ENCODE measurements at places on chromosomes 6 and 20. TPM values are rescaled to one million over a fixed set of nuclear protein-coding genes. Genes with fewer than 3 reads are reported as not detected.

- no peak overlapping the region for H3K4me3 ChIP-seq
- no peak for DNase-seq
- H3K36me3 ChIP-seq, result no peaks in the 10 kb centered on the region
Observed at GRCh38 chr20:16412906-16413305, 160.3 kb downstream of the KIF16B start.

GRCh38 chr6:149176971-149177667 lies 140.4 kb upstream of the TAB2 start:
- no peak for DNase-seq
- H3K4me3 ChIP-seq, result no peak overlapping the region
- no peak overlapping the region for H3K27ac ChIP-seq
- H3K4me1 ChIP-seq, result no peaks in the 10 kb centered on the region
- H3K36me3 ChIP-seq, result no peaks in the 10 kb centered on the region
- no peaks in the 10 kb centered on the region for H3K27me3 ChIP-seq

- no peaks in the 10 kb centered on the region for H3K36me3 ChIP-seq
- no peak for DNase-seq
- H3K4me3 ChIP-seq, result no peak overlapping the region
- H3K27ac ChIP-seq, result no peak overlapping the region
- no peaks in the 10 kb centered on the region for H3K4me1 ChIP-seq
Observed at GRCh38 chr6:138869398-138869797, 73.5 kb downstream of the ECT2L start.

The AVP gene
- not detected for total RNA-seq

GRCh38 chr6:98054453-98054852 lies 771.4 kb upstream of the MMS22L start:
- no peak overlapping the region for H3K4me3 ChIP-seq
- H3K36me3 ChIP-seq, result no peaks in the 10 kb centered on the region
- no peaks in the 10 kb centered on the region for H3K4me1 ChIP-seq
- H3K27ac ChIP-seq, result no peak overlapping the region
- no peaks in the 10 kb centered on the region for H3K27me3 ChIP-seq
- no peak for DNase-seq

All from prostate gland (tissue), 2 donors.